ENCODE measurements at places on chromosomes 7 and 10. TPM values are rescaled to one million over a fixed set of nuclear protein-coding genes. Genes with fewer than 3 reads are reported as not detected.

GRCh38 chr10:118924493-118924892 lies 105.0 kb upstream of the NANOS1 start:
- no peak for DNase-seq

TMEM106B gene
- total RNA-seq, result 23.4 TPM

GPR146 gene
- 2.2 TPM for total RNA-seq

DNA sequence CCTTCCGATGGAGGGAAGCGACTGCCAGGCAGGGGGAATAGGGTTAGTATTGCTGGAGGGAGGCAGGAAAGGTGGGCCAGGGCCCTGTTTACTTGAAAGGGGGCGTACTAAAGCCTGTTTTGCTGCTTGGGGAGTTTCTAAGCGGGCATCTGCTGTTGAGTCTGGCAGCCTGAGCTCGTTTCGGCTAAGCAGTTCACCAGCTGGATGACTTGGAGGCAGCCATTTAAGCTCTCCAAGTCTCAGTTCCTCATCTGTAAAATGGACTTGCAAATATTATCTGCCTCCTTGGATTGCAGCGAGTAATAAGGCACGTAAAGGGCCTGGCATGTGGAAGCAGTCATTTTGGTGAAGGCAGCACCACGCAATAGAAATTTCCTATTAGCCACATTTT lies 44.0 kb downstream of the LDB3 start:
- no peak for DNase-seq

GRCh38 chr7:54788664-54789063 lies 29.7 kb upstream of the SEC61G start:
- no peak for DNase-seq

DNA sequence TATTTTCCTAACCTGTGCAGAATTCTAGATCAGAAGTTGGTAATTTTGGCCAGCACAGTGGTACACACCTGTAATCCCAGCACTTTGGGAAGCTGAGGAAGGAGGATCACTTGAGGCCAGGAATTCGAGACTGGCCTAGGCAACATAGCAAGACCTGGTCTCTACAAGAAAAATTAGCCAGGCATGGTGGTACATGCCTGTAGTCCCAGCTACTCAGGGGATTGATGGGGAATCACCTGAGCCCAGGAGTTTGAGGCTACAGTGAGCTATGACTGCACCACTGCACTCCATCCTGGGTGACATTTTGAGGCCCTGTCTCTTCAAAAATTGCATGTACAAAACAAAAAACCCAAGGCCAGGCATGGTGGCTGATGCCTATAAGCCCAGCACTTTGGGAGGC lies 8.6 kb downstream of the PGAM1 start:
- DNase-seq, result no peak

- no peak for DNase-seq
These were observed 308.5 kb downstream of the WDR11 start for GRCh38 chr10:121159670-121160069.

DNA sequence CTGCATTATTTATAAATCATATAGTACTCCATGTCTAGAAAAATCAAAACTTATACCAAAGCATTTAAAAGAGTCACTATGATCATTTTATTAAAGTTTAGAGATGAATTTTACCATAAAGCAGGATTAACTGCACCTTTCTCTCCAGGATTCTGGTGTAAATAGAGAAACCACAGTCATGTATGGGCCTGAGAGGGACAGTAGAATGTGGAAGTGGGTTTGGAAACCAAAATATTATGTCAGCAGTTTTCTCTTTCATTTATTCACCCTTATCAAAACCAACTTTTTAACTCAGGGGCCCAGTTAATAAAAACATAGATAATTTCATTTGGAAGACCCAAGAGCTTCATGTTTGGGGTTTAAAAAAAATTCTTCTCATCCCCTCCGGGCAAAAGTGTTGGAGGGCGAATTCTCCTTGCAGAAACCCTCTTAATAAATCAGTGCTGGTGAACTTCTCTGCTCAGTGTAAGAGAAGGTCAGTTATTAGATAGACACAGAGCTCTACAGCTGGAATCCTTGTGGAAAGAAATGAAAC lies 266.2 kb downstream of the CREB5 start:
- no peak for DNase-seq

DNA sequence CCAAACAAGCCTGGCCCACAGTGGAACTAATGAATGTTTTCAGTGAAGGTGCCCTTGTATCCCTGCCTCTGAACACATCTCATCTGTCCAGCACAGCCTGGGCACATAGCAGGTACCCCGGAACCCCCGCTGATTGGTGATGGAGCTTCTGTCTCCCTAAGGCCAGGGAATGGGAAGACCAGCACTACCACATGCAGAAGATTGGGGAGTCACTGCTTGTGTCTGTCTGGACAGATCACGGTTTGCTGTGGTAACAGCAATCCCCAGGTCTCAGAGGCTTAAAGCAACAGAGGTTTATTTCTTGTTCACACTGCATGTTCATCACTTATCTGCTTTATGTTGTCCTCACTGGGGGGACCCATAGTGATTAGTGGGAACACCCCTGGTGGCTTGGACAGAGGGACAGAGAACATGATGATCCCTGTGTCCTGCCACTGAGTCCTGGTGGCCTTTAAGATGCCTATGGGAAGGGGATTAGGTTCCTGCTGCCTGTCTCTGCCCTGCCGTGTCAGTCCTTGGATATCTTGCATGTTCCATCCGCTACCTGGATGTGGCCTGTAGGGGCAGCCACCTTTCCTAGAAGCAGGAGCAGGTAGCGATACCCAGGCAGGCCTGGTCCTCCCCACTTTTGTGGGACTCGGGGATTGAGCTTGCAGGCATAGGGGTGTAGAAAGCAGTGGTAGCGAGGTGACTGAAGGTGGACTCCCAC lies 3.6 kb downstream of the TSPAN14 start:
- no peak for DNase-seq

DNA sequence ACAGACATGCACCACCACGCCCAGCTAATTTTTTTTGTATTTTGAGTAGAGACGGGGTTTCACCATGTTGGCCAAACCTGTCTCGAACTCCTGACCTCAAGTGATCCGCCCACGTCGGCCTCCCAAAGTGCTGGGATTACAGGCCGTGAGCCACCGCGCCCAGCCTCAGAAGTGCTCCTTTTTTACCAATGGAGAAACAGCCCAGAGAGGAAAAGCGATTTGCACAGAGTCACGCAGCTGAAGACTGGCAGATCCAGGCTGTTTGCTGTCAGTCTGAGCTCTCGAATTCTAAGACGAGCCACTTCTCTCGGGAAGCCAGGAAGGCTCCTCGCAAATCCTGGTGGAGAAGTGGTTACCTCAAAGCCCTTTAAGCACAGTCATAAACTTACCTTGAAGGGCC lies 57.4 kb upstream of the SDK1 start:
- DNase-seq, result no peak

DNA sequence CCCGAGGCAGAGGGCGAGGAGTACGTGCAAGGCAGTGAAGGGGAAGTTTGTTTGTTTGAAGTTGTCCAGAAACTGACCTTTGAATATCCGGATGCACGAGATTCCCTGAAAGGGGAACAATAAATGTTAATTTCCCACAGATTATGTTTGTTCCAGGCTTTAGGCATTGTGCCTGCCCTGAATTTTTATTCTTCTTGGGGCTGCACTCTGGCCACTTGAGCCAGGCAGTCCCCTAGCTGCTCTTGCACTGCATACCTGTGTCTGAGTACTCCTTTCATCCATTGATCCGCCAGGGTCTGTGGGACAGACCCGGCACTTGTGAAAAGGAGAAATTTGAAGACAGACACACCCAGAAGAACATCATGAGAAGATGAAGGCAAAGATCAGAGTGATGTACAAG lies 343.5 kb upstream of the FOXK1 start:
- no peak for DNase-seq

ASB10 gene
- not detected for total RNA-seq

- DNase-seq, result no peak
These were observed 37.3 kb upstream of the TMEM254 start for GRCh38 chr10:80041162-80041561.
